Hypothalamus (tissue), 51 donors: ENCODE measurements at places on chromosomes 7 and 10.

DNA sequence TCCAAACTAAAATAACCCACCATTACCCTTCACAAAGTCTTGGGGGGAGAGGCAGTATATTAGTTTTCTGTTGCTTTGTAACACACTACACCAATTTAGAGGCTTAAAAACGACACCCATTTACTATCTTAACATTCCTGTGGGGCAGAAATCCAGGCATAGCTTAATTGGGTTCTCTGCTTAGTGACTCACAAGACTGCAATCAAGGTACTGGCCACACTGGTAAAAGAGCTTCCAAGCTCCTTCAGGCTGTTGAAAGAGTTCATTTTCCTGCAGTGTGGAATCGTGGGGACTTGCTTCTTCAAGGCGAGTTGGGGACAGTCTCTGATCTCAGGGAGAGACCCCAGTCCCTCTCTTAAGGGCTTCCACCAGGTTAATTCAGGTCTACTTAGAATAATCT, 139.1 kb downstream of the XPNPEP1 start:
- no peak for DNase-seq

DNA sequence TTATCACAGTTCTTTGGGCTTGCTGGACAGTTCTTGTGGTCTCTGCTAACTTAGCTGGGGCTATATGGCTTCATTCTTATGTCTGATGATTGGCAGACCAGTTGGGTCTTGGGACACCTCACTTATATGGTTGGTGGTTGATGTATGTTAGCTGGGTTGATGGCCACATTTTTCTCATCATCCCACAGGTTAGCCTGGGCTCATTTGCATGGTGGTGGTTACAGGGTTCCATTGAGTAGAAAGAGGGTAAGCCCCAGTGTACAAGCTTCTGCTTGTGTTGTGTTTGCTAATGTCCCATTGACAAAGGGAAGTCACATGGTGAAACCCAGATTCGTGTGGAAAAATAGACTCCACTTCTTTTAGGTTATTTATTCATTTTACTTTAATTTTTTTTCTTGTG, 40.6 kb downstream of the TMEM60 start:
- DNase-seq = no peak

- no peak for DNase-seq
Measured at GRCh38 chr10:8577686-8578085, 523.2 kb downstream of the GATA3 start.

GRCh38 chr10:51699145-51699474, 285 bp downstream of the CSTF2T start:
- DNase-seq = no peak

DNA sequence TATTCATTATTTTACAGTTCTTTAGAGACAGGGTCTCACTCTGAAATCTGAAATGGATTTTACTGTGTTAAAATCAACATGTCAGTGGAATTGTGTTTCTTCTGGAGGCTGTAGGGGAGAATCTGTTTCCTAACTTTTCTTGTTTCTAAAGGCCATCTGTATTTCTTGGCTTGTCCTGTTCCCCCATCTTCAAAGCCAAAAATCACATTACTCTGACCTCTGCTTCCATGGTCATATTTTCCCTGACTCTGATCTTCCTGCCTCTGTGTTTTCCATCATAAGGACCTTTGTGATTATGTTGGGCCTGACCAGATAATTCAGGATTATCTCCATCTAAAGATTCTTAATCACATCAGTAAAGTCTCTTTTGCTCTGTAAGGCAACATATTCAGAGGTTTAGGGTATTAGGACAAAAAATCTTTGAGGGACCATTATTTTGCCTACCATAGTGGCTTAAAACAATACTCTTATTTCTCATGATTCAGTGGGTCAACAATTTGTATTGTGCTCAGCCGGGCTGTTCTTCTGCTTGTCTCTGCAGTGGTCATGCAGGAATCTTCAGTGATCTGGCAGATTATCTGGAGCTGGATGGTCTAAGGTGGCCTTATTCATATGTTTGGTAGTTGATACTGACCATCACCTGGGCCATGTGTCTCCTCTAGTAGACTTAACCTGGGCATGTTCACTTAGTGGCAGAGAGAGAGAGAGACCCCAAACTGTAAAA, 5.7 kb downstream of the ANLN start:
- no peak for DNase-seq

GRCh38 chr10:130337305-130337640, 201.1 kb downstream of the GLRX3 start:
- DNase-seq = no peak

DNA sequence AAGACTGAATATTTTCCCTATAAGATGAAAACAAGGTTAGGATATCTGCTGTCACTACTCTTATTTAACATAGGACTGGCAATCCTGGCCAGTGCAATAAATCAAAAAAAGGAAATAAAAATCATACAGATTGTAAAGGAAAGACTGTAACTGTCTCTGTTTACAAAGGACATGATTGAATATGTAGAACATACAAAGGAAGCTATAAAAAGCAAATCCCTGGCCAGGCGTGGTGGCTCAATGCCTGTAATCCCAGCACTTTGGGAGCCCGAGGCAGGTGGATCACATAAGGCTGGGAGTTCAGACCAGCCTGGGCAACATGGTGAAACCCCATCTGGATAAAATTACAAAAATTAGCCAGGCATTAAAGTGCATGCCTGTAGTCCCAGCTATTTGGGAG, 15.8 kb downstream of the ZNF485 start:
- DNase-seq = no peak

DNA sequence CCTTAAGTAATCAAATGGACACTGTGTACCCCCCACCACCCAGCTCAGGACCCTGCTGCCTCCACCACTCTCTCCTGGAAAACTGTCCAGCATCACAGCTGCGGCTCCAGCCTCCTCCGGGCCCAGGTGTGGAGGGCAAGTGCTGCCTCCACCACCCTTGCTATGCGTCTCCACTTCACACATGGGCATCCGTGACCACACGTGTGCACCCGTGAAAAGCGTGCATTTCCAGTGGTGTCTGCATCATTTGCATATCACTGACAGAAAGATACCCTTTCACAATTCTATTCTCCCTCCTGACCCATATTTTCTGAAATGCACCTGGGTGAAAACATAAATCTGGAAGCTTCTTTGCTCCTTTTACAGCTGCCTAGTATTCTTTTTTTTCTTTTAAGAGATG, 89.7 kb upstream of the PDGFA start:
- DNase-seq = no peak

DNA sequence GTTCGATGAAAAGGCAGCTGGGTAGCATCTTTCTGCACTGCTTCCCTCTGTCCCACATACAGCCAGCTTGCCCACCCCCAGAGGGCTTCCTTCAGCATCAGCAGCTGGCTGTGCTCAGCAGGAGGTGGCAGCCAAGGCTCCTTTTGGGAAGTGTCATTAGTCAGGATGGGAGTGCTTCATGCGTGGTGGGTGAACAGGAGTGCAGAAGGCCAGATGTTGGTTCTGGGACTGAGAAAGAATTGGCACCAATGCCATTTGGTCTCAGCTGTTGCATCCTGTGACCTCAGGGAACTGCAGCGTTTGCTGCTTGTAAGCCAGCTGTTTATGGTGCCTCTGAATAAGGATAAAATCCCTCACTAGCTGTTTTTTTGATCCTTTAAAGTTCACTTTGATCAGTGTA, 131.1 kb upstream of the SORCS3 start:
- DNase-seq = no peak

- no peak for DNase-seq
Measured at GRCh38 chr7:86301301-86301700, 342.4 kb upstream of the GRM3 start.

DNA sequence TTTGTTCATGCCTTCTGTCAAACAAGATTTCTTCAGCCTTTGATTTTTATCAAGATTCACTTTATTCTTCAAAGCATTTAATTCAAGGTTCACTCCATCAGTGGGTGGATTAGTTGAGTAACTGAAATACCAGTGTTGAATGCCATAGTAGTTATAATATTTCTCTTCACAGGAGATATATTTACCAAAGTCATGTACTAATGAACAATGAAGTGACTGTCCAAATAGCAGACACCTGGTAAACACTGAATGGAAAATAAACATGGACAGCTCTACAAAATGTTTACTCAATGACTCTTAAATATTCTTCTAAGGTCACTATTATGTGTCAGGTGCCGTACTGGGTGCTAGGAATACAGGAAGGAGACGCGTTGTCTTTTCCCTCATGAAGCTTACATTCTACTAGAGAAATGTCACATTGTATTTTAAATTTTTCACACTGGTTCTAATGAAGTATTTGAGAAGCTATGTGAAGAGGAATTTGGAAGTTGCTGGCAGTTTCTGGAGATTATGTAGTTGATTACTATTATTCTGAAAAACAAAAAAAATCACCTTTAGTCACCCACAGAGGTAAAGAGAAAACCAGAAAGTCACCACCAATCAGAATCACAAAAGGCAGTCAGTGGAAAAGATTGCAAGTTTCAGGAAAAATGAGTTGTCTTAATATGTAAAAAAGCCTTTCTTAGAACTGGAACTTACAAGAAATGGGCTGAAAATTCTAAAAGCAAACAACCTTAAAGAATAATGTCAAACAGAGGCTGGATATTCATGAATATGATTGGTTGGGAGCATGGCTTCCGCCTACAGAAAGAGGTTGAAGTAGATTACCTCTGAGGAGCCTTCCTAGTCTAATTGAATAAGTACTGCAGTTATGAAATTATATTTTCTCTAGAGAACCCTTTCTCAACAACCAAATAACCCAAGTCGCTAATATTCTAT, 84.5 kb downstream of the RTKN2 start:
- DNase-seq = no peak

DNA sequence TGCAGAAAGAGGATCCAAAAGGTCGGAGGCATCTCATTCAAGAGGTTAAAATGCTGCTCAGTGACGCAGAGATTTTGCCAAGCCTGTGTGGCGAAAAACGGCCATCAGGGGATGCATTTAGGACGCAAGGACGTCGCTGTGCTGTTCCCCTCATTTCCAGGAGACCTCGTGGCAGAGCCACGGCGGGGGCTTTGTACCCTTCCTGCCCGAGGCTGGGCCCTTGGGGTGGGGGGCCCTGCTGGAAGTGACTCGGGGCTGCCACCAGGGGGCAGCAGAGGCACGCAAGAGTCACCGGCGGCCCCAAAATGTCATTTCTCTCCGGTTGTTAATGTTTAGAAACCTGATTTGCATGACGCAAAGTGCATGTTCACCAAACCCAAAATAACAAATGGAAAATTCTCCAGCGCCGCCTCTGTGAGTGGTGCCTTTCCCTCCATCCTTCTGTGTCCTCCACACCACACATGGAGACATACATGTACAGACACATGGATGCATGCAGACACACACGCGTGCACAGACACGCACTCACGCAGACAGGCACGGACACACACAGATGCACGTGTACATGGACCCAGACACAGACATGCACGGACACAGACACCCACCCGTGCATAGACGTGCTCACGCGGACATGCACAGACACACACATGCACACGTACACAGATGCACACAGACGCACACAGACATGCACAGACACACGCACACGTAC, 51.0 kb upstream of the NKX6-2 start:
- peak; percentile 43 for DNase-seq

- DNase-seq = no peak
Measured at GRCh38 chr10:119305860-119306513, 98.6 kb downstream of the GRK5 start.

GRCh38 chr7:88758381-88759229, 895 bp upstream of the ZNF804B start:
- no peak for DNase-seq

- DNase-seq = no peak
Measured at GRCh38 chr10:65565246-65565645, 1360.6 kb upstream of the LRRTM3 start.

GRCh38 chr10:132855889-132856288, 69.9 kb upstream of the NKX6-2 start:
- no peak for DNase-seq

DNA sequence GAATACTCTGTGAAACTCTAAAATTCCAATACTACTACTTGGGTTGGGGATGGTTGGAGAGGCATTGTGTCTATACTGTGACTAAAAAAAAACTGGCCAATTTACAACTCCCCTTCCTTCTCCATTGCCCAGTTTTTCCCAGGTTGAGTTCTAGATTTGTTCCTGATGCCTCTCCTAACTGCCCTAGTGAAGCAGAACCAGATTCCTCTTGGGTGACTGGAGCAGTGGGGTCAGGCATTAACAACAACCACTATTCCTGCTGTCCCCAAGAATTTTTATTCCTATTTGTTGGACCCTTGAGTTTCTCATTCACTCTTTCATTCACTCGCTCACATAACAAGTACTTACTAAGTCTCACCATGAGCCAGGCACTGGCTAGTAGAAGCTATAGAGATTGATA, 5.8 kb downstream of the GOT1 start:
- DNase-seq = no peak

DNA sequence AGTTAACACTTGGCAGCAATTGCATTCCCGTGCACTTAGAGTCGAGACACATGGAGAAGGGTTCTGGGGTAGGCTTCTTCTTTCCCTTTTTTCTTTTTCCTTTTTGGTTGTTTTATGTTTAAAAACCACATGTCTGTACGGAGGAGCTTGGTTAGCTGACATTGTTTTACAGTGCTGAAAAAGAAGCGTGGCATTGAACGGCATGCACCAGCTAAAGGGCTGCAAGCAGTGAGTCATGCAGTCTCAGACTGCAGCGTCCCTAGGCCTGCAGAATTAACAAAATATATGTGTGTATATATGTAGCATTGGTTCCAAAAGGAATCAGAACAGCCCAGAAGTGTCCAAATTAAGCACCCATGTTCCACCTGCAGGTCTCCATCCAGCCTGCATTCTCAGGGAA, 211.0 kb downstream of the TCF7L2 start:
- no peak for DNase-seq

DNA sequence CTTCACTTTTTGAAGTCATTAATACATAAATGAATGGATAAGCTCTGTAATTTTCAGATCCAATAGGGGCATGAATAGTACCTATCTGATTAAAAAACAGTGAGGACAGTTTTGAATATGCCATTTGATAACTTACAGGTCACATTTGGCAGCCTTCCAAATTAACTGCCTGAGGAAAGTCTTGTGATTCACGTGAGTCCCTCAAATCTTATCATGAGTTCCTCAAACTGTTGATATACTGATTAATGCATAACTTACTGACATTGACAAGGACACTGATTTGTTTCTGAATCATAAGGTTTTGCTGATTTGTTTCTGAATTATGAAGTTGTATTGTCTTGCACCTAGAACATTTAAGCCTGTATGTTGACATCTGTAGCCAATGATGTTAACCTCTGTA, 55.1 kb downstream of the ANKMY2 start:
- DNase-seq = no peak

DNA sequence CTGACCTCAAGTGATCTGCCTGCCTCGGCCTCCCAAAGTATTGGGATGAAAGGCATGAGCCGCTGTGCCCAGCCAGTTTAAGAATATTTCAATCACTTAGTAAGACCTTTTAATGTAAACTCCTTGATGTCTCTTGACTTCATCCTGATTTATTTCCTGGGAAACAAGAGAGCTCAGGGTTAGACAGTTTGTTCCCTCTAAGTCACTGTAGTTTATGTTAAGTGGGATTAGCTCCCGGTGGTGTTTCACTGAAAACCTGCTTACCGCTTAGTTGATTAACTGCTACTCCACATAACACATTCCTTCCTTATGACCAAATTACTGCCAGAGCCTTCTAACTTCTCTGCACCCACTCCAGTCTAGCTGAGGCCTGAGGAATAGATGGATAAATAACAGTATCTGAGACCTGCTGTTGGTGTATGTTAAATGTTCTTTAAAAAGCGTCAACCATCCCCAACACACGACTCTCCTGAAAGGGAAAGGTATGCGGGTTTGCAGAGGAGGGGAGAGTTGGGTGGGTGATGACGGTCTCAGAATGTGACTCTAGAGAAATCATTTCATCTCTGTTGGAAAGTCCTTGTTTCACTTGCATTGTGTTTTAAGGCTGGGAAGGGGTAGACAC, 48.7 kb downstream of the CREB3L2 start:
- no peak for DNase-seq
